NCI-H1105 (cell line): ENCODE measurements at places on chromosomes 12 and 14.

GRCh38 chr14:89828471-89829165 is 125.9 kb downstream of the EFCAB11 start:
- no peak for DNase-seq

DNA sequence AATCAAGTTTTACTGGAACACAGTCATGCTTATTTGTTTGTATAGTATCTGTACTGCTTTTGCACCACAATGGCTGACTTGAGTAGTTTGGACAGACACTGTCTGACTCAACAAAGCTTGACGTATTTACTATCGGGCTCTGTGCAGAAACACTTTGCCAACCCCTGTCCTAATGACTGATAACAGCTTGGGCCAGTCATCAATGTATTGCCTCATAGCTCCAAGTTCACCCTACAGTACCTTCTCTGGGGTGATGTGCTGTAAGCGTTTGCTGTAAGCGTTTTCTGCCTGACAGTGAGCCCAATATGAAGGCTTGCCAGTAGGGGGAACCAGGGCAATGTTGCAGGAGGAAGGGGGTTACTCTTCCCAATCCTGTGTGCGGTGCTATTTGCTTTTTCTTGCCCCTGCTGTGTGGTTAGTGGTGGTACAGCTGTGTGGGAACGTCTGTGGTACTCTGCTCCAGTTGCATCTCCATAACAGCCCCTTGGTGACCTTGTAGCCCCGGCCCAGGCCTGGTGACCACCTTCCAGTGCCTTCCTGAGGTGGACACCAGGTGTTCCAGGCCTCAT is 5.4 kb upstream of the CCDC177 start:
- DNase-seq = peak; percentile 2

- no peak for DNase-seq
Observed at GRCh38 chr12:53190108-53190729, 9.5 kb upstream of the CSAD start.

GRCh38 chr14:104105071-104105821 is 19.7 kb downstream of the ASPG start:
- no peak for DNase-seq

GRCh38 chr12:119692997-119693396 is 25.1 kb downstream of the PRKAB1 start:
- DNase-seq = peak; percentile 29

- DNase-seq = peak; percentile 88
Observed at GRCh38 chr12:18250313-18250916, 10.9 kb upstream of the PIK3C2G start.

- DNase-seq = no peak
Observed at GRCh38 chr14:29918981-29919380, 8.7 kb downstream of the PRKD1 start.

DNA sequence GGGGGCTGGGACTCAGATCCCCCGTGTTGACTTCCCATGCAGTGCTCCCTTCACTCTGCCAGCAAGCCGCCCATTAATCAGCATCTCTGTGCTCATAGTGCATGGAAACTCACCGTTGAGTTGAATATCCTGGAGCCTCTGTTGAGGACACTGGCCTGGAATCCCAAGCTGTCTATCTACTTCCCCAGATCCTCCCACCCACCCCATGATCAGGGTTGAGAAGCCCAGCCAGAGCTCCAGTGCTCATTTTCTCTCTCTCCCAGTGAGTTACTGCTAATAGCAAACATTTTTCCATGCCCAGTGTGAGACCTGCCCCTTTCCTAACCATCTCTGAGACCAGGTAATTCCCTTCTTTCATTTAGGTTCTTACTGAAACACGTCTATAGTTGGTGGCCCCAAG is 88.2 kb downstream of the SLC24A4 start:
- no peak for DNase-seq
